T-helper 17 cell (primary cell): ENCODE measurements at places on chromosomes 3 and 15.

DNA sequence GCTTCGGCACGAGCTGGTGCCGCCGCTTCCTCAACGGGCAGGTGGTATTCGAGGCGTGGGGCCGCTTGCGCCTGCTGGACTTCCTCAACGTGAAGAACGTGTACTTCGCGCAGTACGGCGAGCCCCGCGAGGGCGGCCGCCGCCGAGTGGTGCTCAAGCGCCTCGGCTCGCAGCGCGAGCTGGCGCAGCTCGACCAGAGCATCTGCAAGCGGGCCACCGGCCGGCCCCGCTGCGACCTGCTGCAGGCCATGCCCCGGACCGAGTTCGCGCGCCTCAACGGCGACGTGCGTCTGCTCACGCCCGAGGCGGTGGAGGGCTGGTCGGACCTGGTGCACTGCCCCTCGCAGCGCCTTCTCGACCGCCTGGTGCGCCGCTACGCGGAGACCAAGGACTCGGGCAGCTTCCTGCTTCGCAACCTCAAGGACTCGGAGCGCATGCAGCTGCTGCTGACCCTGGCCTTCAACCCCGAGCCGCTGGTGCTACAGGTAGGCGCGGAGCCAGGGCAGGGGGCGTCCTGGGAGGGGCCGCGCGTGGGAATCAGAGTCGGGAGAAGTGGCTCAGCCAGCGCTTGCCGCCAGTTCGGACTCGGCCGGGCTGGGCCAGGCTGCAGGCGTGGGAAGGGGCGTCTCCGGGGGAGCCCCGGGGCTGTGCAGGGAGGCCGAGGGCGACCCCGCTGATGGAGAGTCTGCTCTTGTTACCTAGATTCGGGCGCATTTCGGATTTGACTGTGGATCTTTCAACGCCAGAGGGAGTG, 1.1 kb downstream of the DIPK2A start:
- DNase-seq = peak; percentile 27

DNA sequence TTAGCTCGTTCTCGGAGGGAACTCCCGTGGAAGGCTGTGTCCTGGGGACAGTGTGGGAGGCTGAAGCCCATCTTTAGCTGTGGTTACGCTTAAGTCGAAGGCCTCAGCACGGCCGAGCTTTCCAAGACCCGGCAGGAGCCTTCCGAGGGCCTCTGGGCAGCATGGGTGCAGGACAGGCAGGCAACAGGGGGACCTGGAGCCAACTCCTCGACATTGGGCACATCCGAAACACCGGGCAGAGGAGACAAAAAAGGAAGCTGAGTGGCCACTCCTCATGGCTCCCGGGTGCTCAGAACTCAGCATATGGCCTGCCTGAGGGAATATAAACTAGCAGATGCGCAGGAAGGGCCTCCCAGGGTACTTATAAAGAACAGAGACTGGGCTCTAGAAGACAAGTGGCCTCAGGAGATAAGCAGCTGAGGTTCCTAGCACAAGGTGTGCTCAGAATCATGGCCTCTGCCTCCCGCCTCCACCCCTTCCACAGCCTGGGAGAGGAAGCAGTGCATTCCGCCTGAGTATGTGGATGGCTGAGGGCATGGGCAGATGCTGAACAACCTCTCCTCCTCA, 34.1 kb downstream of the ABTB1 start:
- no peak for DNase-seq

- DNase-seq = no peak
Observed at GRCh38 chr3:74080056-74080461, 455.3 kb upstream of the PDZRN3 start.

DNA sequence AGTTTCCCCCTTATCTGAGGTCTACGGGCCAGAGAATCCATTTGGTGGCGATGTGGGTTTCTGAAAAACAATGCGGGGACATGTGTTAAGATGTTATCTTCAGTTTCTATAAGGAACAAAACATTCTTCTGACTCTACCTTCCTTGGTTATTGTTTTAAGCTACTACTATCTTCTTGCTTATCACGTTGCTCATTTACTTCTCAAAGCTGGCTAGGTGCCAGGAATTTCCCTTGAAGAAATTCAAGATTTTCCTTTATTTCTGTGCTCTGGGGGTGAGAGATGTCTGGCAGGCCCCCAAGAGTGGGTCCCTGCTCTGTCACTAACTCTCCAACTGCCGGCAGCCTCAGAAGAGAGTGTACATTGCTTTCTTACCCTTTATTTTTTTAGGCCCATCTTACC, 119.8 kb downstream of the RYR3 start:
- no peak for DNase-seq

- no peak for DNase-seq
Observed at GRCh38 chr3:127033171-127033570, 50.3 kb downstream of the PLXNA1 start.

- no peak for DNase-seq
Observed at GRCh38 chr15:65518633-65519285, 1.3 kb upstream of the DPP8 start.

- no peak for DNase-seq
Observed at GRCh38 chr3:44648564-44649229, at the start of gene ZNF35. TSS of gene ZNF35 (plus strand) at chr3:44648732. CDS start at chr3:44651068, 2,336 bp downstream.

- no peak for DNase-seq
Observed at GRCh38 chr3:183484431-183485075, 56.1 kb upstream of the MCF2L2 start.

DNA sequence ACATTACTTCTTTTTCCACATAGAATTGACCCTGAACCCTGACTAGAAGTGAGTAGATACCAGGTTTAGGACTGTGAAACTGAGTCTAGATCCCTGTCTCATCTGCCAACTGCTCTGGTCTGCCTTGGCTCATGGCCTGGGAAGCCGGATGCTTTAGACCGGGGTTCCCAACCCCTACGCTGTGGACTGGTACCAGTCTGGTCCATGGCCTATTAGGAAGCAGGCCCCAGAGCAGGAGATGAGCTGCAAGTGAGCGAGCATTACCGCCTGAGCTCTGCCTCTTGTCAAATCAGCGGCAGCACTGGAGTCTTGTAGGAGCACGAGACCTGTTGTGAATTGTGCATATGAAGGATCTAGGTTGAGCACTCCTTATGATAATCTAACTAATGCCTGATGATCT, 734.2 kb downstream of the AGBL1 start:
- DNase-seq = no peak

- DNase-seq = no peak
Observed at GRCh38 chr3:10753964-10754363, 62.1 kb upstream of the SLC6A11 start.

- DNase-seq = no peak
Observed at GRCh38 chr3:4008205-4008604, 209.0 kb downstream of the LRRN1 start.

- no peak for DNase-seq
Observed at GRCh38 chr15:33343275-33343674, 32.5 kb downstream of the RYR3 start.

DNA sequence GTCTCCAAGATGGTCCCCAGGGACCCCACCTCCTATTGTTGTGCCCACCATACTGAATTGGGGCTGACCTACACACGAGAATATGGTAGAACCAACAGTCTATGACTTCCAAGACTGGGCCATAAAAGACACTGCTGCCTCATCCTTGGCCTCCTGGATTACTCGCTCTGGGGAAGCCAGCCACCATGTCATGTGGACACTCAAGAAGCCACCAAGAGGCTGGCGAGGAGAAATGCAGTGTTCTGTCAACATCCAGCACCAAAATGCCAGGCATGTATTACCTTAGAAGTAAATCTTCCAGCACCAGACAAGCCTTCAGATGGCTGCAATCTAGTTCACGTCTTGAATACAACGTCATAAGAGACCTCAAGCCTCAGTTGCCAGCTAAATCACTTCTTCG, 17.1 kb upstream of the TPM1 start:
- no peak for DNase-seq

GRCh38 chr3:86967062-86967461, 23.9 kb downstream of the VGLL3 start:
- no peak for DNase-seq

DNA sequence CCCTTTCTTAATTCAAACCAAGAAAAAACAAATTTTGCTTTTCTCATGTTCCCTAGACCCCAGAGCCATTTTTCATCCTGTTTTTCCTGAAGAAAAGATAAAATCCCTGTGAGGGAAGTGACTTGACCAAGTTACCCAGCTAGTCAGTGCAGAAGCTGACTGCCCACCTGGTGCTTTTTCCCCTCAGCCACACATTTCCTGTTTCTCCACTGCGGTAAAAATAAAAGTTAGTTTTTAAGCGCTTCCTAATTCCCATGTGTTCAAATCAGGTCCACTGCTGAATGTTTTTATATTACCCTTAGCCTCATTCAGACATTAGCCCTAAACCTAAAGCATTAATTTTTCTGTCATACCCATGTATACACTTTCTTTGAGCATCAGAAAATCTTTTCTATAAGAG, 26.1 kb downstream of the PPP2R3A start:
- DNase-seq = no peak

GRCh38 chr3:61964566-61964965, 403.2 kb downstream of the PTPRG start:
- DNase-seq = no peak

DNA sequence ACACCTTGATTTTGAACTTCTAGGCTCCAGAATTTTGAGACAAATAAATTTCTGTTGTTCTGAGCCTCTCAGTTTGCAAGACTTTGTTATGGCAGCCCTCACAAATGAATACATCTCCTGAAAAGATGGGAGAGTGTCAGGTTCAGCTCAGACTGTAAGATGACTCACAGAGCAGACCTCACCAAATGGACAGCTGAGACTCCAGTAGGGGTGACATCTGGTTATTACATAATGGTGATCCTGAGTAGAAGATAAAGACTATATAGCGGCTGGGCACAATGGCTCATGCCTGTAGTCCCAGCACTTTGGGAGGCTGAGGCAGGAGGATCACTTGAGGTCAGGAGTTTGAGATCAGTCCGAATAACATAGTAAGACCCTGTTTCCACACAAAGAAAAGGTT, 26.2 kb upstream of the MTMR14 start:
- DNase-seq = no peak

DNA sequence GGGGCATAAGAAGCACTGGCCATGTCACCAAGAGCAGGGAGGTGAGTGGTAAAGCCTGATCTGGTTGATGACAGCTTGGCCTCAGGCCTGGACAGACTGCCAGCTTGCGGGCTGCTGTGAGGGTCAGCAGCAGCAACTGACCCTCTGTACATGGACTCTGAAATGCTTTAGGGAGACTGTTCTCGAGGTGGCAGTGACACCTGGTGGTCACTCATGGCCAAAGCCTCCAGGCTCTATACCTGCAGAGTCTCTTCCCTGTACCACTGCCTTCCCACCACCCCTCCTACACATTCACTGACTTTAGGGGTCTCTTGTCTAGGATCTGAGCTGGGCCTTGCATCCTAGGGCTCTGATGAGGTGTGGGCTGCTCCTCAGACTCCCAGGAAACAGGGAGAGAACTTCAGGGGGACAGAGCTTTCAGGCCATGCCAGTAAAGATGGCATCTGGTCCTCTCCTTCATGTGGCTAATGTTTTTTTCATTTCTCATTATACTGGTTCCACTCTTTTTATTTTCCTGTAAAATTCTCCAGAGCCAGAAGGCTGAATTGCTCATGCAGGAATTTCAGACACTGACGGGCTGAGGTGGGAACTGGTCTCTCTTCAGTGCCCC, 17.2 kb upstream of the TIMP4 start:
- no peak for DNase-seq

- no peak for DNase-seq
Observed at GRCh38 chr3:10455545-10455914, 49.9 kb downstream of the ATP2B2 start.

- no peak for DNase-seq
Observed at GRCh38 chr3:119604878-119605277, 7.2 kb downstream of the PLA1A start.
